Left kidney (tissue), 8 donors: ENCODE measurements at places on chromosomes 3 and 15.

- DNase-seq = no peak
Observed at GRCh38 chr3:195068084-195069080, 202.6 kb downstream of the XXYLT1 start.

DNA sequence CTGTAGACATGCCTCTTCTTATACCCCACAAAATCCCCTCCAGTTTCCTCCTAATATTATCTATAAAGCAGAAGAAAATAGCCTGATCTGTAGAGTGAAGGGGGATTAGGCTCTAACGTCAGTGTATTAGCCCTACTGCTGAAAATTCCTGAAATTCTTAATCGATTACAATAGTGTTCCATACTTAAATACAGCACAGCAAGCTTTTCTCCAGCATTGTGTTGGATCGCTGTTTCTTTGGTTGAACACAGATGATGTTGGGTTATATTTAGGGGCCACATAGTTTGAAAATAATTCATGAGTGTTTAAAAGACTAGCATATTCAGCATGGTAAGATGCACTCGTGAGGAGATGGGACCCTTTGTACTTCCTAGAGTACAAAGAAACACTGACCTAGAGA is 52.5 kb downstream of the PIAS1 start:
- DNase-seq = no peak

DNA sequence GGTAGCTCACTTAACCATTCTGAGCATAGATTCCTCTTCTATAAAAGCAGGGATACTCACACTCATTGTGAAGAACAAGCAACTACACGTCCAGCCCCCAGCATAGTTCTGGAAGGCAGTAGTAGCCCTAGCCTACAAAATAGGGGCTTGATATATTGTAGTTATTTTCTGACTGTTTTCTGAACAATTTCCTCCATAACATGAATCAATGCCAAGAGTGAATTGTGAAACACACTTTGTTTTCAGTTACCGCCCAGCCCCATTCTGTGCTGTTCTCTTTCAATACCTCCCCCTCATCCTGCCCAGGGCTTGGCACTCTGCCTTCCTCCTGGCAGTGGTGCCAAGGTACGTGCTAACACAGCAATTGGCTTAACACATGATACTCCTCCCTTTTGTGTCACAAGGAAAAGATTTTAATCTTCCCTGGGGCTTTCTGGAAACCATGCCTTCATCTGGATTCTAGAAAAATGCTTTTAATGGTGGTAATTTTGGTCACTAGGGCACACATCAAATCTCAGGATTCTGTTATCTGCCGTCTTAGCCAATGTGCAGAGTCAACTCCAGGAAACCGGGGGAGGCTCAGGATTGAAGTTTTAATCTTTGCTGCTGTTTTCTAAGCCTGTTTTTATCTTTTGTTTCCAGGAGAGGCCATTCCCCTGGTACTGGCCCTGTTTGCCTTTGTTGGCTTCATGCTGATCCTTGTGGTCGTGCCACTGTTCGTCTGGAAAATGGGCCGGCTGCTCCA is 37.2 kb downstream of the IL20RB start:
- no peak for DNase-seq

GRCh38 chr3:108376026-108376425 is 79.7 kb downstream of the HHLA2 start:
- DNase-seq = no peak

DNA sequence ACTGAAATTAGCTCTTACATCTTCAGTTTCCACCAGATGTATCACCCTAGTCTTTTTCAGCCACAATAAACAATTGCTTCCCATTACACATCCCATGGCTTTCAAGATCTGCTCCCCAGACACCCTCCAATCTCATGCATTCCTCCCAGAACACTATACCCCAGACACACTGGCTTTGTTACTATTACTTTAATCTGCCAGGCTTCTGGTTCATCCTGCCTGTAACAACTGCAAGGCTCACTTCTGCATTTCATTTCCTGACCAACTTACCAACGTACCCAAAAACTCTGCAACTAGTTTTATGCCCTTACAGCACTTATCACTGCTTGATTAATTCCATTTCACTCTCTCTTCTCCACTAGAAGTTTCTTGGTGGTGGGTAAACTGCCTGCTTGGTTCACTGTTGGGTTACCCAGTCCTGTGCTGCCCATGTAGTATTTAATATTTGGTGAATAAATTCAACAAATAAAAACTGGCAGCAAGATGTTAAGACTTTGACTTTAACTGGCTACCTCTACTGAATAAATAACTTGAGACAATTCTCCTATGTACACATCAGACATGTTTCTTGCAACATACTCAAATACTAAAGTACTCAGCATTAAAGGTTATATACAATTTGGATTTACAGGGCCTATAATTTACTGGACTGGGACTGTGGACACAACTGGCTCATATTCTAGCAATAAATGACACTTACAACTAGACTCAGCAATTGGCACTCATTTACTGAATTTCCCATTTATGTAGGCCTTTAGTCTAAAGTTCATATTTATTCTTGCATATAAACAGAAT is 2.7 kb downstream of the RPL22L1 start:
- DNase-seq = no peak

DNA sequence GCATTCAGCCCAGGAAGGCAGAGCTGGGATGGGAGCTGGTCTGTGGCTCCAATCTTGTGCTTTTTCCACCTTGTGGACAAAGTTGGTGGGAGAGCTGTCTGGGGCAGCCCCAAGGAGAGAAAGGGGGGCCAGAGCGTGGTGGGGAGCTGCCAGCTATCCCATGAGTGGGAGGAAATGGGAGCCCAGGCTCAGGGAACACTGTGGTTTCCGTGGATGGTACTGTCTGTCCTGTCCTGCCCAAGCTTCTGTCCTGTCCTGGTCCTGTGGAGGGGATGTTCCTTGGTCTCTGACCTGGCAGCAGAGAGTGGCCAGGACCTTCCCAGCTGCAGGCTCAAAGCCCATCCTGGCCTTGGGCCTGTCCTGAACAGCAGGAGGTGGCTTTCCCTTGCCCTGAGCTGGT is 72.6 kb upstream of the SEC13 start:
- no peak for DNase-seq

GRCh38 chr3:58824285-58824684 is 157.7 kb upstream of the FAM3D start:
- DNase-seq = peak; percentile 65

DNA sequence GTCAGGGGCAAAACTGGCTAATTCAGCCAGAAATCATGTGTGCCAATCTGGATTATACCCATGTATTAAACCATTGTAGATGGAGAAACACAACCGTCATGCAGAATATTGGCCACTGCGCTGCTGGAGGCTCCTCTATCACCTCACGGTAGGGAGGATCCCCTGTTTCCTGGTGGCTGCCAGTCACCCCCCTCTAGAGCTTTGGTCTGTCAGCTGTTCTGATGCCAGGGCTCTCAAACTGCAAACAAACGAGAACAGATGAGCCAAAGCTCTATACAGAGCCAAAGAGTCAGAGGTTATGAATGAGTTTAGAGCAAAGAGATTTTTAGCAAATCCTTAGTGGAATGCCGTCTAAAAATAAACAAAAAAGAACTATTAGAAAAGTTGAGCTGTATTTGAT is 62.5 kb downstream of the IL20RB start:
- DNase-seq = no peak

DNA sequence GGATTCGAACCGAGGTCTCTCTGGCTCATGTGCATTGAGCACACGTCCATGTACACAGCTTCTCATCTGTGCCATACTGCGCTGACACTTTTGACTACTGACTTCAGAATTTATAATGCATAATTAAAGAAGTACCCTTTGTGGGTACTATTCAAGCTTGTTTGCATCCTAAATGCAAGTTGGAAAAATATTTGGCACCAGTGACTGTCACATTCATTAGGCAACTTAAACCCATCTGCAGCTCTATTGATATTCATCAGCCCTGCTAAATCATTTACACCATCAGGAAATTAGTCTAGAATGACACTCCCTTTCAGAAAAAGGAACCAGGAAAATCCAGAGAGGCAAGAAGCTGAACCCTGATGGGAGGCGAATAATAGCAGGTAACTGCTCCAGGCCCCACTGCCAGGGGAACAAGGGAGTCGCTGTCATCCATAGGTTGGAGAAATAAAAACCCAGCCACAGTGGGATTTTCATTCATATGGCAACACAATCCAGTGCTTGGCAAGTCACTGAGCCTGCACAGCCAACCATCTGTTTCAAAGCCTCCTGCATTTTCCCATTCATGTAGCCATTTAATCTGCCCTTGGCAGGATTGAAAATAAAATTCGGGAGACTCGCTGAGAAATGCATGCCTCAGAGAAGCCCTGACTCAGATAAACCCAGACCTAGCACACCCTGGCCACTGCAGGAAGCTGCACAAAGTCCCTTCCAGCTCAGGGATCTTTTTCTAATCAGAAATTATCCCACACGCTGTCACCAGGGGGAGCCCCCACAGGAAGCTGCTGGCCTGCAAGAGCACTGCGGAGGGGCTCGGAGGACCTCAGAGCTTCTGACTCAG is 103.0 kb upstream of the VEPH1 start:
- peak; percentile 46 for DNase-seq
